ENCODE measurements at places on chromosomes 4 and X.
A peak's percentile ranks its signal among the peaks of the same experiment; 100 is the strongest.

- no peak for DNase-seq
Observed at GRCh38 chrX:19683817-19684216, 168.5 kb upstream of the MAP3K15 start.

DNA sequence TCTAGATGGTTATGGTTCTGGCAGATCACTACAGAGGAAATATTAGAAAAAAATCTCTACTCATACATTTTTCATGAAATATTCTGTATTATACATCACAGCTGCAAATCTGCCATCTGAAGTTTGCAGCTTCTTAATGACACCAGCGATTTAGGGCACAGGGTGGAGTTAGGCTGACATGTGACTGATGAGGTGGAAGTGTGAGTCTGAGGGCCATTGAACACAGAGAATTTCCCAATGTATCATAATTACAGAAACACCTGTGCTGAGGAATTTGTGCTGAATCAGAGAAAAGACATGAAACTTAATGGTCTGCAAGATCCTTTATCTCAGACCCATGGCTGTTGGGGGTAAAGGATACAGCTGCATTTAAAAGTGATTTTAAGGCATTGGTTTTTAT is 2025.6 kb upstream of the AGA start:
- no peak for DNase-seq

GRCh38 chrX:140701480-140701879 is 8.1 kb upstream of the LINC00632 start:
- DNase-seq = peak; percentile 74

DNA sequence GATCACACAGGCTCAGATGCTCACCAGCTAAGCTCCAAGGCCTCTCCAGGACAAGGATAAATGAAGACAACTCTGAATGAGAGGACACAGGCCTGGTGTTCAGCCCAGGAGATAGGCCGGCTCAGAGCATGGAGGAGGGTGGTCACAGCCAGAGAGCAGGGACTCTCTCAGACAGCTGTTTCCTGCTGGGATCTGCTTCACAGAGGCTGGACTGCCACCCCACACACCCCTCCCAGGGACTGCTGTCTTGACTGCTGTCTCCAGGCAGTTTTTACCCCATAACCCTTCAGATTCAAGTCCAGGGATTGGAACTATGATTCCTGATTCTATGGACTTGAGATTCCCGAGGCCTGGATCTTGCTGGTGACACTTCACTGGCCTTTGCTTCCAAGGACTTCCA is 89.0 kb downstream of the SMIM20 start:
- DNase-seq = no peak

DNA sequence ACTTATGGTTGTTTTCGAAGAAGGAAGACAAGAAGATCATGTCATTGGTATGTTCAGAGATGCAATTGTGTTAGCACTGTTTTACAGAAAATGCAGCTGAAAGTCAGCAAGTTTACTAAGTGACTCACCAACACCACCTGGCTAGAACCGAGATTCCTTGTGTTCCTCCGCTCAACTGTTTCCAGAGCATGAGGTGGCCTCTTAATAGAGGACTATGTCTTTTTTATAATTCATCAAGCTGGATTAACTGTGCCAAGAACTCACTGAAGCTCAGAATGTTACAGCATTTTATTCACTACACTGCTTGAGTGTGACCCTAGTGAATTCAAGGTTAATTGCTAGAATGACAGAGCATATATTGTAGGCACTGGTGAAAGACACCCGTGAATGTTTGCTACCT is 1573.5 kb upstream of the TENM3 start:
- peak; percentile 11 for DNase-seq

DNA sequence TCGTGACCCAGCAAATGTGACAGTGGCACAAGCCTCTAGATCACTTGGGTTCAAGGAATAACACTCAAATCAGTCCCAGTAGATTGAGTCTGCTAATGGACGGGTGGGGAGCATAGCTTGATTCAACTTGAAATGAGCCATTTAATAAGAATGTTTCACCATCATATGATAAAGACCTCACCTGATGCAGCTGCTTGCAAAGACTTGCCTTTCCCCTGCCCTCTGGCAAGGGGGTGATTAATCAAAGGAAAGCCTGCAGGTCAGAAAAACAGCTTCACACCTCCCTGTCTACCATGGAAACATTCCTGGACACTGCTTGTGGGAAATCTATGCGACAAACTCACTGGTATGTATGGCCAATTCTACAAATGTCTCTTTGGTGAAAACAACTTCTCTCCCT is 54.5 kb downstream of the CD99L2 start:
- peak; percentile 20 for DNase-seq

GRCh38 chr4:140926672-140927071 is 170.5 kb upstream of the TBC1D9 start:
- DNase-seq = no peak

DNA sequence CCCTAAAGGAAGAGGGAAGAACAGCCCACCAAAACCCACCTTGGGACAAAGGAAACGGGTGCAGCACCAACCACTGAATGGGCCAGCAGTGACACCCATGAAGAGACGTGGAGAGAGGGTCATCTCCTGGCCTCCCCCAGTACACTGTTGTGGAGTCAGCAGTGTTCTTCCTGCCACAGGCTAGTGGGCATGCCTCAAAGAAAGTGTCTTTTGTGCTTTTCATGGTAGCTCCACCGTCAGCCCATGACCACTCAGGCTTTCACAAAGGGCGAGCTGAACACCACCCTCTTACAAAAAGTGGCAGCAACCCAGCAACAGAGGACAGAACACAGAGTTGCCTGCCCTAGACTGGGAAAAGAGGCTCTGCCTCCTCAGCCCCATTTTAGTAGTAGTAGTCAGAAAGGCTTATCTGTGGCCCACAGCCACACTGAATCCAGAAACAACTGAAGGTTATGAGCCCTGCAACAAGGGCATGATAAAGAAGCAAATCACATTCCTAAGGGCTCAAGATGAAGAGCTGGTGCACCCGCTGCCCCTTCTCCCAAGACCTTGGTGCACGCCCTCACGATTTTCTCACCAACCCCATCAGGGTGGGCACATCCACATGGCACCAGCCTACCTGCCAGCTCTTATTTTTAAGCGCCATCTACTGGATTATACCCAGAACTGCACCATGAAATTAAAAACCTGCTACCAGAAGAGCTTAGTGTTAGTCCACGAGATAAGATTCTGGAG is 53.1 kb downstream of the RAB28 start:
- DNase-seq = peak; percentile 45

GRCh38 chrX:14942341-14942740 is 69.1 kb downstream of the MOSPD2 start:
- no peak for DNase-seq

- DNase-seq = peak; percentile 82
Observed at GRCh38 chrX:135477576-135477975, 42.9 kb upstream of the INTS6L start.

- no peak for DNase-seq
Observed at GRCh38 chr4:86249074-86249473, 110.8 kb downstream of the MAPK10 start.

- no peak for DNase-seq
Observed at GRCh38 chr4:94363136-94363655, 20.6 kb upstream of the HPGDS start.

GRCh38 chrX:112785344-112785743 is 55.3 kb downstream of the AMOT start:
- DNase-seq = peak; percentile 50

DNA sequence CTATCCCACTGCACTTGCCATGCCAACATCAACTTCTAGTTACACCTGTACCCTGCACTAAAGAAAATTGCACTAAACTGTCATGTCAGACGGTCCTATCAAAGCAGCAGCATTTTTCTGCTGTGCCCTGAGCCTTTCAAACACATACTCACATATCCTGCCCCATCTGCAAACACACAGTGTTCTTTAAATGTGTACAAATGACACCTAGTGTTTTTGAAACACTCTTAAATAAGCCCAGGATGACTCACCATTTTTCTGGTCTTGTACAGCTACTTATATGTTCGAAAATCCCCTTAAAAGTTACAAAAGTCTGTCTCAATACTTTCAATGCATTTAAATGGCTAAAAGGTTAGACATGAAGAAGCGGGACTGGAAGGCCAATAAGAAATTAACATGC is 346.7 kb upstream of the PPARGC1A start:
- peak; percentile 77 for DNase-seq

DNA sequence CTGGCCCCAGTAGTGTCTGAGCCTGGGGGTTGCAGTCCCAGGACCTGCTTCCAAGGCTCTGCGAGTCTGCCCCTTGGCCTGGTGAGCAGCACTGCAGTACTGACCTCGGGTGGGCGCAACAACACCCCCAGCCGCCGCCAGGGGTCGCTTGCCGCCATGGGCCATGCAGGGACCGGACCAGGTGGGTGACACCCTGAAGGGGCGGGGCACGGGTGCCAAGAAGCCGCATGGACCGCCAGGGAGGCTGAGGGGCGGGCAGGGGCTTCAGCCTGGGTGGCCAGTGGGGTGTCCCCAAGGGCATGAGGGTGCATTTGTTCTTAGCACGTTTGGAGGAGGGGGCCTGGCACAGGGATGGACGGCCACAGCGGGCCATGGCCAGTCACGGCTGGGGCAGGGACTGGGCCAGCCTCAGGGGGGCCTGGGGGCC is 25.0 kb downstream of the TACC3 start:
- peak; percentile 93 for DNase-seq

- DNase-seq = no peak
Observed at GRCh38 chr4:14607578-14607977, 394.7 kb upstream of the CPEB2 start.

DNA sequence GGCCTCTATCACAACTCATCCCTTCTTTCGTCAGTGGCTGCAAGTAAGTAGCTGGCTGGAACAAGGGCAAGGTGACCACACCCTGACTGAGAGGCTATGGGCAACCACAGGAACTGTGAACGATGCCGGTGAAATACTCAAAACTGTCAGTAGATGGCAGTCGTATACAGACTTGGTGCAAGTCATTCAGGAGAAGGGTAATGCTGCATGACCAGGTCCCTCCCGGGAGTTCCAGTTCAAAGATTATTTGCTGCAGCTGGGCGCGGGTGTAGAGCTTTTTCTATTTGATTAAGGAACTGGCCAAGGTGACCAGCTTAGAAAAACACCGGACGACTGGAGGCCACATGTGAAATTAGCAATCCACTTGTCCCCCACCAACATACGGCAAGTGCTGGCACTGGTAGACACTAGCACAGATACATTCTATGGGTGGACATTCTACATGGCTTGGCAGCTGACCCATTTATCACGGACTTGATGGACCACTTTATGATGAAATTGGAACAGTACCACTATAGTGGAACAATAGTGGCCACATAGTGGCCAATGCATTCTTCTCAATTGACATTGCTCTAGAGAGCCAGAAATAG is 726.6 kb downstream of the TRAM1L1 start:
- DNase-seq = peak; percentile 85

- DNase-seq = peak; percentile 40
Observed at GRCh38 chr4:1651609-1652008, 32.5 kb downstream of the FAM53A start.

DNA sequence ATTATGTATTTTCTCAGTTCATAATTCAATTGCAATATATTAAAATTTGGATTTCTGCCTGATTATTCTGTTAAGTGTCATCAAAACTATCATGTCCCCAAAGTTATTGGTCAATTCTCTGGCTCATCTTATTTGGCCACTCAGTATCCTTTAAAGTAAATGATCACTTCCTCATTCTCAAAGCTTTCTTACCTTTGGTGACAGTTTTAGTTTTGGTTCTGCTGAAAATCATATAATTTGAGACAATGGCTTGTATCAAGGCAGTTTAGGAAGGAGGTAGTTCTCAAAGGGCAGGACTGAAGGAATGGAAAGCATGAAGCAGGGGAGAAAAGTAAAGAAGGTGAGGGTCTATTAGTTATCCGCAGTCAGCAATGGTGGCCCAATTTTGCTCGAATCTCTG is 1832.1 kb downstream of the ARAP2 start:
- DNase-seq = no peak

- no peak for DNase-seq
Observed at GRCh38 chr4:22167201-22167600, 218.6 kb upstream of the KCNIP4 start.

Data from DMS53 (cell line).